Tibial nerve (tissue), 4 donors: ENCODE measurements at places on chromosomes 13 and 19. TPM values are rescaled to one million over a fixed set of nuclear protein-coding genes. Genes with fewer than 3 reads are reported as not detected.
A peak's percentile ranks its signal among the peaks of the same experiment; 100 is the strongest.

OBI1 gene
- total RNA-seq: 16.1 TPM

CEACAM3 gene
- not detected for total RNA-seq

- peak overlapping the region; percentile 77 for H3K27ac ChIP-seq
- DNase-seq: peak; percentile 21
- no peaks in the 10 kb centered on the region for H3K4me1 ChIP-seq
- peak overlapping the region; percentile 47 for H3K4me3 ChIP-seq
- H3K27me3 ChIP-seq: no peaks in the 10 kb centered on the region
Measured at GRCh38 chr19:4910594-4911281, 1.4 kb downstream of the UHRF1 start.

- no peak overlapping the region for H3K27ac ChIP-seq
- H3K4me3 ChIP-seq: no peak overlapping the region
- H3K27me3 ChIP-seq: no peaks in the 10 kb centered on the region
- no peaks in the 10 kb centered on the region for H3K36me3 ChIP-seq
- no peaks in the 10 kb centered on the region for H3K4me1 ChIP-seq
Measured at GRCh38 chr13:97198753-97199152, 23.4 kb upstream of the MBNL2 start.

DNA sequence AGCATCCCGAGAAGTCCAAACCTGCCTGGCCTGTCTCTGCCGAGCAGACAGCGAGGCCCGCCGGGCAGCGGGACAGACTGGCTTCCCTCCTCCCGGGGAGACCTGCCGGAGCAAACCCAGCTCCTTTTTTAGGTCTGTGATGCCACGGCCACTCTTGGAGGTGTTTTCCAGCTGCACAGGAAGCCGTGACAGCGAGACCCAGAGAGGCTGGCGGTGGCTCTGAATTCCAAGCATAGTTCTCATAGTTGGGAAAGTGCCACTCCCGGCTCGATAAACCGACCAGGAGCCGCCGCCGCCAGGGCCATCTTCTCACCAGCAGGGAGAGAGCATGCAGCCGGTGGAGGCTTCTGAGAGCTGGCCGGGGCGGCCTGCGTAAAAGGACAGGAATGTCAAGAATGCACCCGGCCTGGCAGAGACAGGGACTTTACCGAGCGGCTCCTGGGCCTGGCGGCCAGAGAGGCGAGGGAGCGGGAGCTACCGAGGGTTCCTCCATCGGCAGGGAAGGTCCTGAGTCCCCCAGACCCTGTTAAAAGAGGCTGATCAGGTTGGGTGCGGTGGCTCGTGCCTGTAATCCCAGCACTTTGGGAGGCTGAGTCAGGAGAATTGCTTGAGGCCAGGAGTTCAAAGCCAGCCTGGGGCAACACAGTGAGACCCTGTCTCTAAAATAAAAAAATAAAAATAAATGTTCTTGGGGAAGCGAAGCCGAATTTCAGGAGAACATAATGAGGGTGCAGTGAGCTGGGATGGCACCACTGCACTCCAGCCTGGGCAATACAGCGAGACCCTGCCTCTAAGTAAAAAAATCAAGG lies 64.9 kb downstream of the GADD45B start:
- DNase-seq: peak; percentile 73
- H3K36me3 ChIP-seq: no peaks in the 10 kb centered on the region
- H3K27ac ChIP-seq: peak overlapping the region; percentile 95
- no peaks in the 10 kb centered on the region for H3K27me3 ChIP-seq

GRCh38 chr19:49779731-49780555 lies 13.1 kb downstream of the AP2A1 start:
- no peak overlapping the region for H3K27ac ChIP-seq
- no peaks in the 10 kb centered on the region for H3K27me3 ChIP-seq
- no peak for DNase-seq
- H3K4me3 ChIP-seq: no peak overlapping the region
- peaks cover 3% of the 10 kb centered on the region for H3K36me3 ChIP-seq

DNA sequence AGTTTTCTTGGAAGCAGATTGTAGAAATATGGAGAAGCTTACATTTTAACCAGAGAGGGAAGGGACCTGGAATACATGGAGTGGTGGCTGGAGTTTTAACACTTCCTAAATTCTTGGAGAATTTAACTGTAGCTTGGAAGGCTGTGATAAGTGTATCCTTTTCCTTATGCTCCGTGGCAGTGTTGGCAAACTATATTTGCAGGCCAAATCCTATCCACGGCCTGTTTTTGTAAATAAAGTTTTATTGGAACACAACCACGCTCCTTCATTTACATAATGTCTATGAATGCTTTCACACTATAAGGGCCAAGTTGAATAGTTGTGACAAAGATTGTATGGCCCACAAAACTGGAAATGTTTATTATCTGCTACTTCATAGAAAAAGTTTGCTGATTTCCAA lies 110.6 kb upstream of the MIR17HG start:
- no peak overlapping the region for H3K4me3 ChIP-seq
- no peak overlapping the region for H3K27ac ChIP-seq
- no peaks in the 10 kb centered on the region for H3K27me3 ChIP-seq
- no peak for DNase-seq
- no peaks in the 10 kb centered on the region for H3K36me3 ChIP-seq

- H3K4me1 ChIP-seq: no peaks in the 10 kb centered on the region
- no peaks in the 10 kb centered on the region for H3K36me3 ChIP-seq
Measured at GRCh38 chr19:16736709-16737108, 17.1 kb downstream of the NWD1 start.

GRCh38 chr13:67223024-67223423 lies 7.1 kb downstream of the PCDH9 start:
- peak overlapping the region; percentile 9 for H3K4me3 ChIP-seq
- H3K36me3 ChIP-seq: no peaks in the 10 kb centered on the region
